ENCODE measurements at places on chromosomes 12 and 14. TPM values are rescaled to one million over a fixed set of nuclear protein-coding genes. Genes with fewer than 3 reads are reported as not detected.

SLC4A8 gene
- total RNA-seq, result 6.1 TPM

DNA sequence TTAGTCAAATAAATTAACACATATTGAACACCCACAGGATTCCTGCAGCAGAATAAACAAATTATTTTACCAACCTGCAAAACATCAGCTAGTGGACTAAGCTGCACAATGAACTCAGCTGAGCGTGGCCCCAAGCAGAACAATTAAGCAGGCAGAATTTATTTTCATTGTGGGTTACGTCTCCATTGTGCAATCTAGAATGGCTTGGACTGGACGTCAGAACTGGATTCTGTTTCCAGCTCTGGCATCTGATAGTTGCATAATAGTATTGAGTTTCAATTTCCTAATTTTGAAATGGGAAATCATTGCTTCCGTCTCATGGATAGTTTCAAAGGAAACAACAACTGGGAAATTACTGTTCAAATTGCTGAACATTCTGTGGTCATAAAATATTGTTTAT is 35.5 kb upstream of the RERG start:
- no peak for DNase-seq

HOXC13 gene
- not detected for total RNA-seq

DNA sequence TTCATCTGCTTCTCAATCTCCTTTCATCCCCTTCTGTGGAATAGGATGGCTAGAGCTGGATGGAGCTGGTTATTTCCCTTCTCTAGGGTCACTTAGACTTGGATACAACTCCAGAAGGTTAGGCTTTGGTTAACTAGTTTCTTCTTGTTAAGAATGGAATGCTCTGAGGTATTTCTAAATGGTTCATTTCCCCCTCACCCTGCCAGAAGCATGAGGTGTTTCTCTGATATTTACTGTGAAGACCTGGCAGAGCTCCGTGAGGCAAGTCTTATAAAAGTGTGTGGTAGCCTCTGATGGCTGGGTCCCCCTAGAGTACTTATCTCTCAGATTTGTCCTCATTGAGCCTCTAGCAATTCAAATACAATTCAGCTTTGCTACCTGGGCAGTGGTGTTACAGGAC is 207.9 kb downstream of the SLC16A7 start:
- DNase-seq, result no peak

DNA sequence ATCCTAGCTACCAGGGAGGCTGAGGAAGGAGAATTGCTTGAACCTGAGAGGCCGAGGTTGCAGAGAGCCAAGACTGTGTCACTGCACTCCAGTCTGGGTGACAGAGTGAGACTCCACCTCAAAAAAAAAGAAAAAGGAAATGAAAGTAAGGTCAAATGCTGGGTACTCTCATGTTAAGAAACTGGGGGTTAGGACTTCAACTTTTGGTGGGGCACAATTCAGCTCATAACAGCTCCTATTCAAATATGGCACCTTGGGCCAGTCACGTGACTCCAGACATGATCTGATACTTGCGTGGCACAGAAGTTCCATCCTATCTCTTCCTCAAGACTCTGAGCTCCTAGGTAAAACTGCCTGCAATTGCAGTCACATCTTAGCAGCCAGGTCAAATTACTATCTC is 142.7 kb downstream of the EGLN3 start:
- no peak for DNase-seq

FAM186B gene
- total RNA-seq, result 0.20 TPM

GRCh38 chr12:108063192-108063591 is 65.9 kb upstream of the WSCD2 start:
- DNase-seq, result no peak

STYX gene
- 29.5 TPM for total RNA-seq

ZDHHC22 gene
- total RNA-seq, result not detected

ASIC1 gene
- total RNA-seq, result 31.3 TPM

- no peak for DNase-seq
Observed at GRCh38 chr12:58917699-58918468, 2.4 kb downstream of the LRIG3 start.

GRCh38 chr12:103814436-103814835 is 26.6 kb downstream of the NT5DC3 start:
- DNase-seq, result no peak

DNA sequence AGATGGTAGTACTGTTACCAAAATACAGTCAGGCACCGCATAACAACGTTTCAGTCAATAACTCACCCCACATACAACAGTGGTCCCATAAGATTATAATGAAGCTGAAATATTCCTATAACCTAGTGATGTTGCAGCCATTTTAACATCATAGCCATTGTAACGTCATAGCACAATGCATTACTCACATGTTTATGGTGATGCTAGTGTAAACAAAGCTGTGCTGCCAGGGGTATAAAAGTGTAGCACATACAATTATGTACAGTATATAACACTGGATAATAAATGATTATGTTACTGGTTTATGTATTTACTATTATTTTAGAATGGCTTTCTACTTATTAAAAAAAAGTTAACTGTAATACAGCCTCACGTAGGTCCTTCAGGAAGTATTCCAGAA is 37.0 kb downstream of the GPR137C start:
- DNase-seq, result no peak

- no peak for DNase-seq
Observed at GRCh38 chr14:103708750-103709187, 6.5 kb downstream of the XRCC3 start.

DNA sequence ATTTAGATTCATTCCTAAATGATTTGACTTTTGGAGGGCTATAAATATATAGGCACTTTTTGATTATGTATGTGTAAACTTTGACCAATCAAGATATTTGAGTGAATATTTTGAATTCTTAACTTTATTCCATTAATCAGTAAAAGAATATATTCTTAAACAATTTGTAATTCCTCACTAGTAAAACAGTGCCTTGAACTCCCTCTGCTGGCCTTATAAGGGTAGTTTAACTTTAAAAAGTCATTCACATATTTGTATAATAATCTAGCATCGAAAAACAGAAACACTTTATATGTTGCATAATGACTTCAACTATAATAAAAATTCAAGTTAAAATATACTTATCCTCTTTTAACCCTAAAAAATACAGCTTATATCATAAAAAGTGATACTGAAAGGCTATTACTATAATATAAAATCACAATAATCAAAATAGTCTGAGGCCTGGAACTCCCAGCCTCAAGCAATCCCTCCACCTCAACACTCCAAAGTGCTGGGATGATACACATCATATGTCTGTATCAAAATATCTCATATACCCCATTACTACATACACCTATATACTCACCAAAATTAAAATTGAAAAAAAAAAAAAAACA is 31.2 kb downstream of the CCDC59 start:
- DNase-seq, result no peak

DNA sequence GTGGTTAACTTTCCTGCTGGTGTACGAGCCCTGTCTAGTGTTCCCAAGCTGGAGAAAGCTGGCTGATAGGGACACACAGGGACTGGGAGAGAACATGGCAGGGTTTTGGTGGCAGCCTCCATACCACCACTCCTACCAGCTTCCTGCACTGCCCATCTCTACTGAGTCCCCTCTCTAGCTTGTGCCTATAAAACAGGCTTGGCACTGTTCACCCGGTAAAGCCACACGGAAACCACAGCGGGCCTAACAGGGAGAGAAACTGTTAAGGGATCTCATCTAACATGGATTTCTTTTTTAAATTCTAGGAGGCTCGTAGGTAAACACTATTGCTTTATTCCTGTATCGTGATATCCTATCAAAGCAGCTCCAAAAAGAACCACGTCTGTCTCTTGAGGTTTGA is 204.7 kb downstream of the TTC7B start:
- DNase-seq, result no peak

DNA sequence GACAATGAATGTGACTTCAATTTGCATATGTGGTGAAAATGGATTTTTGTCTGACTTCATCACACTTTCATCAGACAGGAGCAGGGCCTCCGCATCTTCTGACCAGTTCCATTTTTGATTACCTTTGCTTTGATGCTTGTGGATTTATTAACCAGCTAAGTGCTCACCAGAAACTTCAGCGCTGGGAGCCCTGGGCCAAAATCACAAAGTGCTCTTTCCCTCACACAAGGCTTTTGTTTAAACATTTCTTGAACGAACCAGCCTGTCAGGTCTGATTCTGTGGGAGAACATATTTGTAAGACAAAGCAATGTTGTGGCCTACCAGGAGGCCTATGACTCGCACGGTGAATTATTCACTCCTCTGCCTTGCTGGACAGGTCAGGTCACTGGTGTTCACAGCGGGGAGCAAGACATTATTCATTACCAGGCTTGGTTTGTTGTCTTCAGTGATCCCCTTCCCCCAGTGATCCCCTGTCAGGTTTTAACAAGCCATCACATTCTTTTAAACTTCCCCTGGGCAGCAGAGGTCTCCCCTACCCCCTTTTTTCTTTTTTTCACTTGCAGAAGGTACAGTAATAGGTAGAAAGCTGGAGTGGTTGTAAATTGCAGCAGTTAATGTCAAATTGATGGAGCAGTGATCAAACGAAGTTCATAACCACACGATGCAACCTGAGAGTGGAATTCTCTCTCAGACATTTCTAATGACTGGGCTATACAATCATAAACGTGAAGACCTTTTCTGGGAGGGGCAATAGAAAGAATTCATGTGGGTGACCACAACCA is 167.5 kb upstream of the PRICKLE1 start:
- DNase-seq, result no peak

GRCh38 chr12:25495331-25496097 is 57.6 kb downstream of the LMNTD1 start:
- no peak for DNase-seq

Data from activated naive CD8-positive, alpha-beta T cell treated with anti-CD3 and anti-CD28 coated beads, Interleukin-2, amount 10 ng/mL, durations not matched to agents 7 days and 5 days (primary cell).